Stimulated activated CD8-positive, alpha-beta memory T cell treated with anti-CD3 and anti-CD28 coated beads, Interleukin-15, amount 100 ng/mL, for 1 hour (primary cell): ENCODE measurements at places on chromosomes 13 and 19.

DNA sequence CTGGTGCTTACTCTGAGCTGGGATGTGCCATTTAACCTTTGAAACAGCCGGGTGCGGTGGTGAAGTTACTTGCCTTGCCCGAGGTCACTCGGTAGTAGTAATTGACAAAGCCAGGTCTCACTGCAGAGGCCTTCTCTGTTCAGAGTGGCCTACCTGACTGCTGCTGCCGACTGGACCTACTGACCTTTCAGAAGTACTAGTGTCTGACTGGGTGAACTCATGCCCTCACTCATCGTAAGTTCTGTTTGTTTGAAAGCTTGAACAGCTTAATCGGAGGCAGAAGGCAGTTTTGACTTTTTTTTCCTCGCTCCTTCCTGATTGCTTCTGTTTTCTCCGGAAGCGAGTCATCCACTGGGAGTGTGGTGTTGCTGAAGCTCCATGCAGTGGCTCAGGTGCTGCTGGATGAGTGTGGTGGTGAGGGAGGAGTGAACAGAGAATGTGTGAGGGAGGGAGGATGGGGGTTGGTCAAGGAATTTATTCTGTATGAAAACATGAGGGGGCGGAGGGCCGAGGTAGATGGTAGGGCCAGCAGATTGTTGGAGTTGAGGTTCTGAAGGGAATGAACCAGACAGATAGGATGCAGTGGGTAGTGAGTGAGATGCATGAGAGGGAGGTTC lies 2.7 kb downstream of the SPINT2 start:
- DNase-seq = no peak

DNA sequence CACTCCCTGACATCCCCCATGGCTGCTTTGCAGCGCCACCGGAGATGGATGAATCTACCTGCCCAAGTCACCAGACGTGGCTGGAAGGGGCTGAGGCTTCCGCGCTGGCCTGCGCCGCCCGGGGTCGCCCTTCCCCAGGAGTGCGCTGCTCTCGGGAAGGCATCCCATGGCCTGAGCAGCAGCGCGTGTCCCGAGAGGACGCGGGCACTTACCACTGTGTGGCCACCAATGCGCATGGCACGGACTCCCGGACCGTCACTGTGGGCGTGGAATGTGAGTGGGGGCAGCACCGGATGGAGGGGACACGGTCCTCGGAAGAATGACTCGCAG lies 4.6 kb downstream of the ICAM5 start:
- no peak for DNase-seq

DNA sequence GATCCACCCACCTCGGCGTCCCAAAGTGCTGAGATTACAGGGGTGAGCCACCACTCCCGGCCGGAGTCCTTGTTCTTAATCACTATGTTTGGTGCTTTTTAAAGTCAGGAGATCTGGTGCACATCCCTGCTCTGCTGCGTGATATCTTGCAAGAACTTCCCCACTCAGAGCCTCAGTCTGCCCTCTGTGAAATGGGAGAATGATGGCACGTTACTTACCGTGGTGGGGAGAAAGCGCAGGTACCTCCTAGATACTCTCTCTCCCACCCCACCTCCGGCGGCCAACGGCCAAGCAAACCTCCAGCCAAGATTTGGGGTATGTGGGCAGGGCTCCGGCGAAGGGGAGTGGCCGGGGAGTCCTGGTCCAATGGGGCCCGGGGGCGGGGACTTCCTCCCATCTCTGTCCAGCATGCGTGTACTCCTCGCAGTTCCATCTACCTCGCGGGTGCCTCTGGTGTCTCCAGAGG lies at the start of gene RYR1:
Gene RYR1 (plus strand): TSS at position 424 of the 466 bp plus-strand sequence. CDS start 139 bp downstream, outside the sequence.
- DNase-seq = no peak

DNA sequence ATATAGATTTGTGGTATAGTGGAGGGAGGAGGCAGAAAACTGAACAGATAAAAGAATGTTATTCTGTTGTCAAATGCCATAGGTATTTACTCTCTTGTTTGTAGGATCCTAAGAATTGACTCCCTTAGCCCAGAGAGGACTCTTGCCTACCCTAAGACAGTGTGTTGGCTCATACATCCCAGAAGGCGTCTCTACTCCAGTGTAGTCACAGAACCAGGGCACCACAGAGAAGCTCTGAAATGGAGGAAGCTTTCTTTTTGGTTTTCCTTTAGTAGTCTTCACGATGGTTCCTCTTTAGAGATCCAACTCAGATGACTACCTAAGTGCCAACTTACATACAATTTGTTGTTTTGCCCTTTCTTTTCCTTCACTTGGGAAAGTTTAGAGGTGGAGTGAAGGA lies 14.0 kb downstream of the GPR183 start:
- DNase-seq = no peak

GRCh38 chr13:39100996-39101738 lies 62.9 kb downstream of the NHLRC3 start:
- DNase-seq = no peak

DNA sequence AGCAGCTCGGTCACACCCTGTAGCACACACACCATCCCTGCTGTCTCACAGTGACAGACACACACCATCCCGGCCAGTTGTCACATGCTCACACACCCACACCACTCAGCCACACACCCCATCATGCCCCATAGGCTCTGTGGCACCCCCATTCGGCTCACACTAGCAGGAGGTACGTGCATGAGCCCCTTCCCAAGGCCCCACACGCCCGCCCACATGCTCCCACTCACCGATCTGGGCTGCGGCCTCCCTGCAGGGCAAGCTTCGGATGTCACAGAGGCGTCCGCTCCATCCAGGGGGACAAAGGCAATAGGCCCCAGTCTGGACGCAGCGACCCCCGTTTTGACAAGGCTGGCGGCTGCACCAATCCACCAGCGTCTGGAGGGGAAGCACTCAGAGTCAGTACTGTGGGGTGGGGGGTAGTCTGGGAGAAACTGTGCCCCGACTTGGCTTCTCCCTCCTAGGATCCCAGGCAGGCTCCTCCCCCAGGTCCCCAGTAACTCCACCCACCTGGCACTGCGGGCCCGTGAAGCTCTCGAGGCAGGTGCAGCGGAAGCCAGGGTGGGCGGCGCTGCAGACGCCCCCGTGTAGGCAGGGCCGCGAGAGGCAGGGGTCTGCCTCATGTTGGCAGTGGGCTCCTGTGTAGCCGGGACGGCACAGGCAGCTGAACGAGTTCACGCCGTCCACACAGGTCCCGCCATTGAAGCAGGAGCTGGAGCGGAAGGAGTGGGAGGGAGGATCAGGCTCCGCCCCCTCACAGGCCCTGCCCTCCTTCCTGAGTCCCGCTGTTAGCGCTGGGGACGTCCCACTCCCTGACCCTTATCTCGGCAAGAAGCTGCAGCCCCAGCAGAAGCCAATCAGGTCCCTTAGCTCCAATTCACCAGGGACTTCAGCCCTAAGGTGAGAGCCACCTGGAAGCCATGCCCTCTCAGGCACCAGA lies 20.1 kb downstream of the NOTCH3 start:
- DNase-seq = no peak

DNA sequence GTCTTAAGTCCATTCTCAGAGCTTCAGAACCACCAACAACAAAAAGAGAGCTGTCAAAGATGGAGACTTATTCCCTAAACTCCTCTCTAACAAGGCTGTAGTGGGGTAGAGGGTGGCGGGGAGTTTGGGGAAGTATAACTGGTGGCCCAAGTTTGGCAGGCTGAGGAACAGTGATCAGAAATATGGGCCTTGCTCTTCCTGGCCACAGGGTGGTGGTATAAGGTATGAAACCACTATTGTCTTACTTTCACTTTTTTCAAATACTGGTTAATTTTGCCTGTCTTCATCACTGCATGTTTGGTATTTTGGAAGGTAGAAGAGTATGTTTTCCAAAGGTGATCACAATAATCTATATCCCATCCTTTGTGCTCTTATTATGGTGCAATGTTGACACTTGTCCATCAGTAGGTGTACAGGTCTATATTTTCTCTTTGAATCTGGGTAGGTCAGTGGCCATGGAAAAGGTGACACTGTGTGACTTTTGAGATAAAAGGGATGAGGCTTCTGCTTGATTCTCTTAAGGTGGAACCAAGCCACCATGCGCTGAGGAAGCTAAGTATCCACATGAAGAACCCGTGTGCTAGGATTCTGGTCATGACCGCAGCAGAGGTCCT lies 23.2 kb upstream of the GPC5 start:
- DNase-seq = no peak

GRCh38 chr13:45178349-45179162 lies 22.3 kb downstream of the KCTD4 start:
- DNase-seq = no peak

GRCh38 chr13:110557610-110558305 lies 3.8 kb downstream of the RAB20 start:
- no peak for DNase-seq

- DNase-seq = no peak
These were observed 3.5 kb upstream of the TBC1D4 start for GRCh38 chr13:75485286-75486062.

GRCh38 chr19:42032431-42032830 lies 37.6 kb downstream of the GRIK5 start:
- DNase-seq = no peak

- DNase-seq = no peak
These were observed 390.1 kb downstream of the TDRD3 start for GRCh38 chr13:60787083-60787482.

DNA sequence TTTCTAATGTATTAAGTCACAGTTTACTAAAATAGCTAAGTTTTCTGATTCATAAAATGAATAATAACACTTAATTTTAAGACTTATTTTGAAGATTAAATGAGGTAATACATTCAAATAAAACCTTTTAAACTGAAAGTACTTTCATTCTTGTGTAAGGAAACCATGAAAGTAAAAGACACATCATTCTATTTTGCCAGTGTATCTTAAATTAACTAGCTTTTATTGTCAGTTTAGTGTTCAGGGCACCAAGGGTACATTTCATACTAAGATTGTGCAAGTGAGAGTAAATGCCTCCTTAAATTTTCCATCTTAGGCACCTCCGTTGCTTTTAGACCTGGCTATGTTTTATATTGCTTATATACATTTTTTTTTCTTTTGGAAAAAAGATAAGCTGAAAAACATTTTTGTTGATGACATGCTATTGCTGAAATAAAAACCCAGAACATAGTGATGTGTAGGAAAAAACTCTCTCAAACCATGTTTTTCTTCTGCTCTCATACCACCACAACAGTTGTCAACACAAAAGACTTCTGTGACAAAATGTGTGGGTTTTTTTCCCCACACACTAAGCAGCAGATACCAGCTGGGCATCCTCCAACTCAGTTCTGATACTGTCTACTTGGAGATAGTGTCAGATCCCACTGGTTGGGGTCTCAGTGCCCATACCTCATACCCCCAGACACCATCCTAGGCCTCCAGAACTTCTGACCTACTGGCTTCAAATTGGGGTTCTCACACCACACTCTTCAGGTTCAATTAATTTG lies 30.7 kb upstream of the LPAR6 start:
- no peak for DNase-seq

GRCh38 chr19:13505761-13506470 lies 363 bp downstream of the CACNA1A start:
- DNase-seq = no peak

DNA sequence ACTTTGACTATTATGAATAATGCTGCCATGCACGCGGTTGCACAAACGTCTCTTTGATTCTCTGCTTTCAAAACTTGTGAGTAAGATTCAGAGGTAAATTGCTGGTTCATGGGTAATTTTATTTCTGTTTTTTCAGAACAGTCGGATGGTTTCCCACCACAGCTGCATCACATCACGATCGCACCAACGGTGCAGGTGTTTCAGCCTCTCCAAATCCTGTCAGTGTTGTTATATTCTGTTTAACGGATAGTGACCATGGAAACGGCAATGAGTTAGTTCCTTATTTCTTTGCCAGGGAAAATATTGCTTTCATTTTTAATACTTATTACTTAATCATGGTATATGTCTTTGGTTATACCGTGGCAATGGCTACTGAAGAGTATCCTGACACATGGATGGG lies 19.1 kb upstream of the ZNF835 start:
- no peak for DNase-seq

DNA sequence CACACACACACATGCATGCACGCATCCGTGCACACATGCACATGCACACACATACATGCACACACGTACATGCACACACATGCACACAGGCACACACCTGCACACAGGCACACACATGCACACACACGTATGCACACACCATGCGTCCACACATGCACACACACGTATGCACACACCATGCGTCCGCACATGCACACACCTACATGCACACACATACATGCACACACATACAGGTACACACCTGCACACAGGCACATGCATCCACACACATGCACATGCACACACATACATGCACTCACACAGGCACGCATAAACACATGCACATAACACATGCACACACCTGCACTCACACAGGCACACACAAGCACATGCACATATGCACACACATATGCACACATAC lies 112.1 kb downstream of the DPF1 start:
- DNase-seq = no peak

DNA sequence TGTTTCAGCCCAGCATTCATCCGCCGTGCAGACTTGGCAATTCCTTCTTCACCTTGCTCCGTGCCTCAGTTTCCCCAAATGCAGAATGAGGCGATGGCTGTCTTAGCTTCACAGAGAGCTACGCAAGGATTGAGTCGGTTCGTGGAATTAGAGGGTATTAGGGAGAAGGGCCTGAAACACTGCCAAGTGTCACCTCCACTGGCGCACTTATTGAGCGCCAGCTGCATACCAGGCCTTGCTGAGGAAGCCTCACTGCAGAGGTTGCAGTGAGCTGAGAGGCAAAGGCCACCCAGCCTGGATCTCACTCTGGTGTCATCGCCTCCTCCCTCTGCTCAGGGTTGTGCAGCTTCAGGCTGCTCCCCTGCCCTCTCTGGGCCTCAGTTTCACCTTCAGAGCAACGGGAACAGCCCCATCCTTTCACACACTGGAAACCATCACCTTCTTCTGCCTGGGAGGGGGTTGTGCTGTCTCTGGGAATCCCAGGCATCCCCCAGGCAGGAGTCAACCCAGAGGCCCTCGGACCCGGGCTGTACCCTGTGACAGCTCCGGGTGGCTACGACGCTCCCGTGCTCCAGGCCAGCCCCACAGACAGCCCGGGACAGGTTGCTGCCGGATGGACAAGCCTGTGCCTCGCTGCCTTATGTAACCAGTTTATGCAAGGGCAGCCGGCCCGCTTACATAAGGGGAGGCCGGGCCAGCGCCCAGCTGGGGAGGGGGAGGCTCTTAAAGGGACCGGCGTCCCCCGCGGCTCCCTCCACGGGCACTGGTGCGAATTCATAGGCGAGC lies 31.9 kb downstream of the NFIC start:
- DNase-seq = no peak

DNA sequence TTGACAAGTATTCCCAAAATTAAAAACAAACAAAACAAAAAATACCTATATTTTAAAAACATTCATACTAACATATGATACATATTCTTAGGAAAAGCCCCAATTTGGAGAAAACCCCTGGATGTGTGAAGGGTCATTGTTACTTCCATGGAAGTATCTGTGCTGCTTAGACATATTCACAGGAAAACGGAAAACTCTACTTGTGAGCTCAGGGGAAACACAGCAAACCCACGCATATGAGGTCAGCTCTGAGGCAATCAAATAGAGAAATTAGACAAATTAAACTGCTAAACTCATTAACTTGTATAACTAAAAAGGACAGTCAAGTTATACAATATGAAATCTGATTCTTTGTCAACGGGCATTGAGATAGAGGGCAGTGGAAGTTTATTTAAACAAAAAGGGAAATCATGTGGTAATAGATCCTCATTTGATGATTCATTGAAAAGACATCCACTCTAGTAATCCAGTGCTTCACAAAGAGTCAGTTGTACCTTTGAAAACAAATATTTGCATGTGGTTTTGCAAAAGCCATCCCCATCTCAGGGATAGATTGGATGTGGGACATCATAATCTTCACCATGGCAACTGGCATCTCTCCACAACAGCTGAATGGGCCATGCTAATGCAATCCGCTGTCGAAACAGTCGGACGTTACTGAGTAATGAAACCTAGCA lies 423.4 kb downstream of the ITGBL1 start:
- DNase-seq = no peak

- no peak for DNase-seq
These were observed 267.1 kb downstream of the KLF5 start for GRCh38 chr13:73325723-73326558.
